Glutamatergic neuron (in vitro differentiated cells): ENCODE measurements at places on chromosomes 7 and 10. TPM values are rescaled to one million over a fixed set of nuclear protein-coding genes. Genes with fewer than 3 reads are reported as not detected.

PLEKHS1 gene
- not detected for total RNA-seq

PON1 gene
- 1.1 TPM for total RNA-seq

GHRHR gene
- total RNA-seq: not detected

GARS1 gene
- total RNA-seq: 511 TPM

RADIL gene
- 31.3 TPM for total RNA-seq

INTS1 gene
- total RNA-seq: 108 TPM

HTR5A gene
- 0.20 TPM for total RNA-seq

DNA sequence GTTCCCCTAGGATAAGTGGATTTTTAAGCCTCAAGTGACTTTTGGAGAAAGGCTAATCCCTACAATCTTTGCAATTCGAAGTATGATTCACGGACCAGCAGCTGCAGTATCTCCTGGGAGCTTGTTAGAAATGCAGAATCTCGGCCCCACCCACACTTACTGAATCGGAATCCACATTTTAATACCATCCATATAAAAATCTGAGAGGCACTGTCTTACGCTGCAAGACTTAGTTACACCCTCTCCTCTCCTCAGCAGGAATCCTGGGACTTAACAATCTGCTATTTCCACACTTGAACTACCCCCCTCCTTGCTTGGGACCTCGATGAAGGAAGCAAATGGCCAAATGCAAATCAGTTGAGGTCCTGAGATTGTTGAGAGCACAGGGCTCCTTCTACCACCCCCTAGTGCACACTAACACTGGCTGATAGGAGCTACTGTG lies 21.0 kb downstream of the ITPRIP start:
- H3K27ac ChIP-seq: peak overlapping the region; percentile 26
- no peak overlapping the region for H3K4me3 ChIP-seq
- no peak for DNase-seq

DNA sequence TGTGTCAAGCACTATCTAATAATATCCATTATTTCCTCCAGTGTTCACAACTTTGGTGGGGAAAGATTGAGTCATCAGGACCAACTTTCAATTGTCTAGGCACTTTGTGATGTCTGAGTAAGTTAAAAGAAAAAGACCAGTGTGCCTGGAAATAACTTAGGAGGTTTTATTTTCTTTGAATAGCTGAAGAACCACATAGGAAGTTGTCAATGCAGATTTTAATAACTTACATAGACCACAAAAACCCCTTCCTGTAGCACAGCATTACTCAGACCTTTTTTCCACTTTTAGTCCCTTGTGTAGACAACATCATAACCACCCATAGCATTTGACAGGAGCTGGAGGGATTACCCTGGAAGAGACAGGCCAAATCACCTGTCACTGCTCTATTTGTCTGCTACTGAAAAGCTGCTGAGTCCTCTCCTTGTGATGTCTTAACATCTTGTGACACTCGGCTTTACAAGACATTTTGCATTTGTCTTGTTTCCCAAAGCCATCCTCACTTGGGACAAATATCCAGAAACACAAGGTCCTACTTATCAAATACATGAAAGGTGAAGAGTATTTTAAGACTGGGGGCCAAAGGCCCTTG lies 241.5 kb upstream of the PTER start:
- no peak for DNase-seq
- H3K27me3 ChIP-seq: no peaks in the 10 kb centered on the region
- H3K4me3 ChIP-seq: no peak overlapping the region
- H3K4me1 ChIP-seq: no peaks in the 10 kb centered on the region

DNA sequence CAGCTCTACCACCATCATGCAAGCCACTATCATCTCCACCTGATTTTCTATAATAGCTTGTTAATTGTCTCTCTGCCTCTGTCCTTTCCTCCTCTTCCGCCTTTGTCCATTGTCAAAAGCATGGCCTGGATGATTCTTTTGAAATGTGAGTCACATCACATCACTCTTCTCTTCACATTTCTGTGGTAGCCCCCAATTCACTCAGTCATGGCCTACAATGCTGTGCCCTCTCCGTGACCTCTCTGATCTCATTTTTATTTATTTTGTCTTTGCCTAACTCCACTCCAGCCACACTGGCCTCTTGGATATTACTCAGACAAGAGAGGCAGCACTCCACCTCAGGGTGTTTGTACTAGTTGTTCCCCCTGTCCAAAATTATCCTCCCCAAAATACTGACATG lies 4.9 kb upstream of the ABCB4 start:
- H3K4me1 ChIP-seq: no peaks in the 10 kb centered on the region
- peaks cover 3% of the 10 kb centered on the region for H3K27me3 ChIP-seq
- no peak overlapping the region for H3K27ac ChIP-seq

GRCh38 chr7:5422396-5423305 lies 983 bp downstream of the TNRC18 start:
- H3K4me3 ChIP-seq: peak overlapping the region; percentile 91
- peak overlapping the region; percentile 77 for H3K27ac ChIP-seq
- no peaks in the 10 kb centered on the region for H3K36me3 ChIP-seq
- DNase-seq: peak; percentile 46

GRCh38 chr7:39265641-39266591 lies 288.2 kb downstream of the POU6F2 start:
- no peaks in the 10 kb centered on the region for H3K27me3 ChIP-seq
- DNase-seq: no peak
- no peak overlapping the region for H3K4me3 ChIP-seq
- H3K36me3 ChIP-seq: no peaks in the 10 kb centered on the region

DNA sequence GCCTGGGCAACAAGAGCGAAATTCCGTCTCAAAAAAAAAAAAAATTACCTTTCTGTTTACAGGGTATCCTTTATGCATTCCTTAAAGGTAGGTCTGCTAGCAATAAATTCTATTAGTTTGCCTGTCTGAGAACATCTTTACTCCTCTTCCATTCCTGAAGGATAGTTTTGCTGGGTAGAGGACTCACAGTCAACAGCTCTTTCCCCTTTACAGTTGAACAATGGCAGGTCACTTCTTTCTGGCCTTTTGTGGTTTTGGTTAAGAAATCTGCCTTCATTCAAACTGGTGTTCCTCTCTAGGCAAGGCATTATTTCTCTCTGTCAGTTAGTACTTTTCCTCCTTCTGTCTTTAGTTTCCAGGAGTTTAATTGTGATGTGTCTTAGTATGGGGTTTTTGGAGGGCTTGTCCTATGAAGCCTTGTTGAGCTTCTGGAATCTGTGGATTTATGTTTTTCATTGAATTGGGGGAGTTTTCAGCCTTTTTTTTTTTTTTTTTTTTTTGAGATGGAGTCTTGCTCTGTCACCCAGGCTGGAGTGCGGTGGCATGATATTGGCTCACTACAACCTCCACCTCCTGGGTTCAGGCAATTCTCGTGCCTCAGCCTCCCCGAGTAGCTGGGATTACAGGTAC lies 4.8 kb upstream of the DNAAF5 start:
- H3K4me3 ChIP-seq: no peak overlapping the region
- H3K4me1 ChIP-seq: peaks cover 2% of the 10 kb centered on the region
- H3K27me3 ChIP-seq: peaks cover 6% of the 10 kb centered on the region
- DNase-seq: no peak

DNA sequence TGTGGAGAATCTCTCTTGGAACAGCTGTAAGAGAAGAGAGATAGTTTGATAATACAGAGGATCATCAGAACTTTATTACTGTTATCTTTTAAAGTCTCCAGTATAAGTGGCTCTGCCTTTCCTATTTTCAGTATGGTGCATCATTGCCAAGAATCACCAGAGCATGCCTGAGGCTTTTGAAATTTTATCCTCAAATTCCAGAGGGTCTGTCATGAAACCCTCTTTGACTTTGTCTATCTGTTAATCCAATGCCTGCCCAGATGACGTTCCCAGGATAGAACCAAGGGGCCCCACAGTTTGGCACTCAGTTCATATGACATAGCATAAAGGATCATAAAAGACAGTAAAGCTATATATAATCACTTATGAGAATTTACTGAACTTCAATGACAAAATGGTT lies 35.3 kb upstream of the SEMA3C start:
- DNase-seq: no peak
- H3K4me3 ChIP-seq: no peak overlapping the region
- no peak overlapping the region for H3K27ac ChIP-seq
- H3K4me1 ChIP-seq: no peaks in the 10 kb centered on the region
- no peaks in the 10 kb centered on the region for H3K27me3 ChIP-seq
- no peaks in the 10 kb centered on the region for H3K36me3 ChIP-seq

- no peak overlapping the region for H3K4me3 ChIP-seq
- no peak overlapping the region for H3K27ac ChIP-seq
- no peaks in the 10 kb centered on the region for H3K36me3 ChIP-seq
- H3K27me3 ChIP-seq: no peaks in the 10 kb centered on the region
- DNase-seq: no peak
Observed at GRCh38 chr7:2417981-2418481, 14.6 kb downstream of the CHST12 start.
